ENCODE measurements at places on chromosomes 16 and 17.

GRCh38 chr17:80253631-80254395, 6.8 kb upstream of the RNF213 start:
- DNase-seq = no peak

DNA sequence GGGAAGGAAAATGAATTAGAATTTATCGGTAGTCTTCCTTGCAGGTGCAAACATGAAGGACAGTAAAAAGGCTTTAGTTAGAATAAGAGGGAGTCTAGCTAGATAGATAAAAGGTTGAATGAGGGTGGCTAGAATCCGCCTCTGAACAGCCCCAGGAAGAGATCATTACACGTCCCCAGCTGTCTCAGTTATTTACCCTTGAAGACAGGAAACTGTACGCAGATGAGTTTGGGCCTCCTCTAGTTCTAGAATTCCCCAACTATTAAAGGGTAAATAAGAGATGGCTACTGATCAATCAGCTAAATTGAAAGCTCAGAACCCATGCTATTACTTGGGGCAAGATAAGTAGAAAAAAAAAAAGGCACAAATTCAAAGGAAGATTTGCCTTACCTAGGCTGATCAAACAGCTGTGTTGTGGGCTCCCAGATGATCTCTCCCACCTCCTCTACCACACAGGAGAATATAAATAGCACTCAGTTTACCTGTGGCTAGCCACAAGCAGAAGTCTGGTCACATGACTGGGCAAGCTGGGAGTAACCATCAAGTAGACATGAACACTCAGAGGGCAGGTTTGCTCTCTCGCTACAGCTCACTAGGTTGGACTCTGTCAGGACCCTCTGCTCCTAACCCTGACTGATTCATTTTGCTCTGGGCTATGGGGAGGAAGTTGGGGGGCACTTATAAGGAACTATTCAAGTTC, 17.0 kb downstream of the FAM117A start:
- DNase-seq = no peak

GRCh38 chr17:2794111-2794803, 2.0 kb upstream of the RAP1GAP2 start:
- DNase-seq = no peak

DNA sequence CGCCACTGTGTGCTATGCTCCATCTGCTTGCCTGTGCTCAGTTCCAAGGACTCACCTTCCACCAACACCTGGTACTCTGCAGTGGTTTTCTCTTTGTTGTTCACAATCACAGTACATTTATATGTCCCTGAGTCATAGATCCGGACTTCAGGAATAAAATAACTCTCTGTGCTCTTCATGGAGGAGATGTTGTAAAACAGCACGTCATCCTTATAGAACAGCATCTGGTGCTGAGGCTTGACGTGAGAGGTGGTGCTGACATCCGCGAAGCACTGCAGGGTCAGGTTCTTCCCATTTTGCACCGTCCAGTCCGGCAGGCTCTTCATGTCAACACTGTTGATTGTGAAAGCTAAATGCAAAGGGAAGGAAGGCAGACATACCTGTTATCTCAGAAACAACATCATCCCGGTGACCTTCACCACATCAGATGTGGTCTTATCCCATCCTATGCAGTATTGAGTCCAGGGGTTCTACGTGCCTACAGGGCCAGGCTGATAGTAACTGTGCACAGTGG, 12.8 kb downstream of the PECAM1 start:
- DNase-seq = no peak

GRCh38 chr17:55168958-55169687, 95.6 kb upstream of the HLF start:
- DNase-seq = no peak

DNA sequence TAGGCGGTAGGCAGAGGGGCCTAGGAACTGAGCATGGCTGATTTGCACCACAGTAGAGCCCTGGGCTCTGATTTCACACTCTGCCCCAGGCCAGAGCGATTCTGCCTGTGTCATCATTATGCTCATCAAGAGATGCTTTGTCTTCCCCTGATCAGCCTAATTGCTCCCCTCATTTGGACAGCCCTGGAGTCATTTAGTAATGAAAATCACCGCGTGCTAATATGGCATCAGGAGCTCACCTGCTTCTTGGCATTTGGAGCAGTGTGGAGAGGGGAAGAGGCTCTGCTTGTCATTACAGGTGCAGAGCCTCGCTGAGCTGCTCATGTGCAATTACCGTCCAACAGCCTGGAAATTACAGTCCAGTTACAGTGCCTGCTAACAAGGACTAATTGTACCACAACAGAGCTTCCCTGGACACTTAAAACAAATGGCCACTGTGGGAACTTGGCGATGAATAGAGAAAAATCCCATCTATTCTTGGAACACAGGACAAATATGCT, 157.1 kb upstream of the WSCD1 start:
- no peak for DNase-seq

- no peak for DNase-seq
Observed at GRCh38 chr17:17765359-17766076, 71.3 kb downstream of the SREBF1 start.

- no peak for DNase-seq
Observed at GRCh38 chr17:49734515-49735490, 27.0 kb upstream of the SLC35B1 start.

DNA sequence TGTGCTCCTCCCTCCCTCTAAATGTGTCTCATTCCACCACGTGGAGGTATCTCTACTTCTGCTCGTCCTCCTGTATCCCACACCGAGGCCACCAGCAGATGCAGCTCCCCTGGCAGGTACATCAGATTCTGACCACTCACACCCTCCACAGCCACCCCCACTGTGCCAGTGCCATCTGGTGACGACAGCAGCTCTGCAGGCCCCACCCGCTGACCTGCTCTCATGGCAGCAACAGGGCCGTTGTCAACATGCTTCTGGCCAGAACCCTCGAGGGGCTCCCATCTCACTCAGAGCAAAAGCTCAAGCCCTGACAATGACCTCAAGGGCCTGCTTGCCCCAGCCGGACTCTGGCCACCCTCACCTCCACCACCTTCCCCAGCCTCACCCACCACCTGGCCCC, 93.4 kb downstream of the AMFR start:
- no peak for DNase-seq

DNA sequence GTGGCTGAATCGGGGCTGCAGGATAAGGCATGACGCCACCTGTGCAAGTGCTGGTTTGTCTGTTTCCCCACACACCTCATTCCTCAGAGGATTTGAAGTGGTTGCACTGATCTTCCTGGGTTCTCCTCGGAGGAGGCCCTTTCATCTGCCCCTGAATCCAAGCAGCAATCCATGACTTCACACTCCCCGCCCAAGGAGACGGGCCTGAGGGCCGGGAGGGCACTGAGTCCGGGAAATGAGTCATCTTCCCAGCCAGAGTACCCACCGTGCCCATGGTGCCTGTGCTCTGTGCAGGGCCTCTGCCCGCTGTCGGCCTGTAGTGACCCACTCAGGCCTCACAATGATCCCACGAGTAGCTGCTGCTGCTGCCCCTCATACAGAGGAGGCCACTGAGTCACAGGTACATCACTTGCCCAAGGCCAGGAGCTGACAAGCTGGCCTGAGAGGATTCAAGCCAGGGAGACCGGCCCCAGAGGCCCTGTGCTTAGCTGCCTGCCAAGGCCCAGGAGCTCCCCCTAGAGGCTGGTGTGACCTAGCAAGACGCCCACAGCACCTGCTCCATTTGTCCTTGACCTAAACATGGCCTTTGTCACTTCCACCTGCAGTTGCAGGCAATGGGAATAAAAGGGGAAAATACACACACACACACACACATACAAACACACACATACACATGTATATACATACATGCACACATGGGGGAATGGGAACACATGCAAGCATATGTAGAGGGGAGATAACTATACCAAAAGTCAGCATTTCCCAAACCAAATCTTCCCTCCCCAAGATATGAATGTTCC, 240.0 kb downstream of the C16orf95 start:
- no peak for DNase-seq

GRCh38 chr16:71846431-71846830, 655 bp downstream of the ATXN1L start:
- DNase-seq = no peak

- DNase-seq = no peak
Observed at GRCh38 chr17:51230306-51230705, 29.5 kb downstream of the MBTD1 start.
